Neural progenitor cell (in vitro differentiated cells): ENCODE measurements at places on chromosomes 7 and 10. TPM values are rescaled to one million over a fixed set of nuclear protein-coding genes. Genes with fewer than 3 reads are reported as not detected.
A peak's percentile ranks its signal among the peaks of the same experiment; 100 is the strongest.

- DNase-seq = no peak
- no peaks in the 10 kb centered on the region for H3K36me3 ChIP-seq
Measured at GRCh38 chr10:83691791-83692596, 447.3 kb upstream of the GHITM start.

DNA sequence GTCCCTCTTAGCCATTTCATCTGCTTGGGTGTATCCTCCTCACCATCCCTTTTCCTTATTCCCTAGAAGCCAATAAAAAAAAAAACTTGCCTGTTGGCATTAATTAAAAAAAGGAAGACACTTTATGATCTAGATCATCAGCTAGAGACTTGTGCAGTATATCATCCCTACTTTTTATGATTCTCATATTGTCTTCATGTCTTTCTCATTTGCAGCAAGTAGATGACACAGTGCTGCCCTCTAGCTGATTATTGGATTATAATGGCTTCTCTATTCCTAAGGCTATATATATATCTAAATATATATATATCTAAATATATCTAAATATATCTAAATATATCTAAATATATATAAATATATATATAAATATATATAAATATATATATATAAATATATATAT is 272.4 kb upstream of the LRGUK start:
- DNase-seq = peak; percentile 18
- H3K36me3 ChIP-seq = no peaks in the 10 kb centered on the region
- peaks cover 10% of the 10 kb centered on the region for H3K4me1 ChIP-seq
- no peaks in the 10 kb centered on the region for H3K27me3 ChIP-seq
- H3K4me3 ChIP-seq = no peak overlapping the region

GRCh38 chr10:128169811-128170379 is 43.7 kb upstream of the MKI67 start:
- H3K27me3 ChIP-seq = no peaks in the 10 kb centered on the region
- H3K27ac ChIP-seq = no peak overlapping the region
- no peak overlapping the region for H3K4me3 ChIP-seq

GRCh38 chr7:33900501-33900900 is 4.8 kb upstream of the BMPER start:
- H3K36me3 ChIP-seq = no peaks in the 10 kb centered on the region
- no peak overlapping the region for H3K4me3 ChIP-seq
- H3K27me3 ChIP-seq = peaks cover 33% of the 10 kb centered on the region
- peaks cover 10% of the 10 kb centered on the region for H3K4me1 ChIP-seq
- H3K27ac ChIP-seq = no peak overlapping the region
- no peak for DNase-seq

DNA sequence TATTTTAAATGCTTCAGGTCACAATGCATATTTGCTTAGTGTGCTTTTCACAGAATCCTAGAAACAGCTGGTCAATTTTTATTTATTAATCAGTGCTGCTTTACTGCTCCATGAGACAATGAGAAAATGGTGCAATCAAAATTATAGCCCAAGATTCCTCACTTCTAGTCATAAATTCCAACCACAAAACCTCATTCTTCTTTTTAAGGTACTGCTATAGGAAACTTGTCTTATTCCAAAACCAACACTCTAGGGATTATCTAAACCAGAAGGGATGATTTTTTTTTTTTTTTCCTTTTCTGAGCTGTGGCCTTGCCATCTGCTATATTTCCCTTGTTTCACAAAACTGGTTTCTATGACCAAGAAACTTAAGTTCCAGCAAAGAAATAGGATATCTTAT is 64.0 kb upstream of the SEMA3A start:
- H3K4me1 ChIP-seq = no peaks in the 10 kb centered on the region
- H3K36me3 ChIP-seq = no peaks in the 10 kb centered on the region
- H3K27ac ChIP-seq = no peak overlapping the region
- DNase-seq = no peak
- H3K27me3 ChIP-seq = no peaks in the 10 kb centered on the region

GRCh38 chr7:132029369-132030085 is 473.1 kb upstream of the PODXL start:
- H3K27ac ChIP-seq = no peak overlapping the region
- H3K27me3 ChIP-seq = no peaks in the 10 kb centered on the region
- H3K4me3 ChIP-seq = no peak overlapping the region
- H3K4me1 ChIP-seq = peaks cover 8% of the 10 kb centered on the region

DNA sequence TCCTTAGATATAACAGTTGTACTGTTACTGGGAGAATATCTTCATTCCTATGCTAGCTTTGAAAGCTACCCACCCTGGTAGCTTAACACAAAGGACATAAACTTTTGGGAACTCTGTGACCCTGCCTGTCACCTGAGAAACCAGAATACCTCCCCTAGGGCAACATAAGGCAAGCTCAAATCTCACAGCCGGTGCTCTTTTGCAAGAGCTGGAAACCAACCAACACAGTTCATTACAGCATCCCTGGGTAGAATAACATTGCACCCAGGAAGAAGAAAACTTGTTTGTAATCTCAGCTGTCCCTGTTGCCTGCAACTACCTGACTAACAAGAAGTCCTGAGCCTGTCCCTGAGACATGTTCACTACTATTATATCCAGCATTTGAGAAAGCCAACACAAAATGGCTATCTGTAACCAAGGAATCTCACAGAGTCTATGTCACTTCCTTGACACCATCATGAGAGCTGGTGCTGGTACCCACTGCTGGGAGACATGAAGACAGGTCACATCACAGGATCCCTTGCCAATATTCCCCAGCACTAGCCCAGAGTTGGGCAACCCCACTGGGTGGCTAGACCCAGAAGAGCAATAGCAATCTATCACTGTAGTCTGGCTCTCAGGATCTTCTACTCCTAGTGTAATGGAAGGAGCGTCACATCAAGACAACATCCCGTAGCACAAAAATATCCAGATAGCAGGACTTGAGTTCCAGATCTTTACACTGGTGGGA is 31.3 kb downstream of the AKR1C3 start:
- DNase-seq = no peak
- no peaks in the 10 kb centered on the region for H3K4me1 ChIP-seq
- H3K27me3 ChIP-seq = no peaks in the 10 kb centered on the region
- H3K36me3 ChIP-seq = no peaks in the 10 kb centered on the region

DNA sequence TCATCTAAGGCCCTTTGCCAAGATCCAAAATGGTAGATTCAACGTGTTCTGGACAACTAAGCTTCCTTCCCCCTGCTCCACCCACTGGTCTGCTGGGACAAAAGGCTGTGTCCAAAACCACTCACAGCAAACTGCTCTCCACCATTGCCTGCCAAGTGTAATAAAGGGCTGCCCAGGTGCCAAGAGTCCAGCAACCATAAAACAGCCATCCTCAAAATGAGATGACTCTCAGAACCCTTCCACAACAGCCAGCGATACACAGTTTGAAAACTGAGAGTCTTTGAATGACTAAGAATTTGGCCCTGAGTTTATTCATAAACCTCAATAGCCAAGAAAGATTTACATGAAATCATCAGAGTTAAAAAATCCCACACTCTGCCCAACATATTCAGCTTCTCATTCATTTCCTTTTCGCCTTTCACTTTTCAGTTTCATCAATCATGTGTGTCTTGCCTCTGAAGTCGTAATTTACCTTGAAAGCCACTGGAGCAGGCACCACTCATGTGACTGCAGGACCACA is 658.1 kb upstream of the MGMT start:
- H3K4me1 ChIP-seq = no peaks in the 10 kb centered on the region
- no peaks in the 10 kb centered on the region for H3K27me3 ChIP-seq
- H3K36me3 ChIP-seq = no peaks in the 10 kb centered on the region
- no peak overlapping the region for H3K27ac ChIP-seq
- H3K4me3 ChIP-seq = no peak overlapping the region
- no peak for DNase-seq

GRCh38 chr7:147861058-147861716 is 729.4 kb upstream of the C7orf33 start:
- H3K4me1 ChIP-seq = no peaks in the 10 kb centered on the region
- no peak overlapping the region for H3K4me3 ChIP-seq
- DNase-seq = no peak
- H3K27me3 ChIP-seq = no peaks in the 10 kb centered on the region

DNA sequence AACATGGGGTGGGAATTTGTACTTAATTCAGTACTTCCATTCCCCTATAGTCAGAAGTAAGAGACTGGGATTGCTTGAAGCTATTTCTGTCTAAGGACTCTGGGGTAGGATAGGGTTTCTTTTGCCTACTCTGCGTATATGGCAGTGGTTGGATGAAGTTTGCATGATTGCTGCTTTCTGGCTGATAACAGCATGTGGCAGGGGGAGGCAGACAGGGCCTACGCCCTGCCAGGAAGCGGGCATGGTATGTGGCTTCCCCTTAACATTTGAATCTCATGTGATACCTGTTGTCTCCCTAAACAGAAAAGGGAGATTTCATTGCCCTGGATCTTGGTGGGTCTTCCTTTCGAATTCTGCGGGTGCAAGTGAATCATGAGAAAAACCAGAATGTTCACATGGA is 57.1 kb downstream of the TACR2 start:
- no peak for DNase-seq
- no peaks in the 10 kb centered on the region for H3K36me3 ChIP-seq
- no peaks in the 10 kb centered on the region for H3K27me3 ChIP-seq
- H3K4me1 ChIP-seq = no peaks in the 10 kb centered on the region
- H3K4me3 ChIP-seq = no peak overlapping the region

GRCh38 chr10:130929422-130930325 is 381.8 kb downstream of the TCERG1L start:
- H3K4me3 ChIP-seq = no peak overlapping the region
- H3K36me3 ChIP-seq = no peaks in the 10 kb centered on the region
- no peak for DNase-seq

DNA sequence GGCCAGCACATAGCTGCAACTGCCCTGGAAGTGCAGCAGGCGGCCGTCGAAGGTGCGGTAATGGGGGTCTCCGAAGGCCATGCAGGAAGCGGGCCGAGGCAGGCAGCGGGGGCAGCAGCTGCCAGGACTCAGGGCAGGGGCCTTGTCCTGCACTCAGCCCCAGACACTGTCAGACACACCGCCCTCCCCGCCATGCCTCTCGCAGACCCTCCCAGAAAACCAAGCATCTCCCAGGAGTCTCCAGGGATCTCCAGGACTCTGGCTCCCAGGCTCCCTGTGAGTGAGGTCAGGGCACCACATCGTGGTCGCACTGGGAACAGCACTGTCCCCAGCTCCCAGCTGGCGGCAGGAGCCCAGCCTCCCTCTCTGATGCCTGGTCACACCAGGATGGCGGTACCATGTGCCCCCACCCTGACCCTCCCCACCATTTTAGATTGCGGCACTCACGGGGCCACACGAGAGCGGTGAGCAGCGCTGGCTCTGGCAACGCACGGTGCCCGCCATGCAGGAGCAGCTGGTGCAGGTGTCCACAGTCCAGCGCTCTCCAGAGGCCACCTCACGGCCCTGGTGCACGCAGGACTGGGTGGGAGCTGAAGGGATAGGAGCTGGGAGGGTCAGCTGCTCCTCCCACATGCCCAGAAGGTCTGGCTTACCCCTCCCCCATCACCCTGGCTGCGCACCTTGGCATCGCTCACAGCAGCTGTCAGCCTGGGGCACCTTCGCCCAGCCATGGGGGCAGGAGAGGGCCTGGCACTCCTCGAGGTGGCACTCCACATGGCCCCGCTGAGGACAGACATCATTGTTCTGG is 17.5 kb downstream of the ATP6V1F start:
- no peak overlapping the region for H3K4me3 ChIP-seq
- H3K27me3 ChIP-seq = no peaks in the 10 kb centered on the region
- no peaks in the 10 kb centered on the region for H3K36me3 ChIP-seq
- peaks cover 3% of the 10 kb centered on the region for H3K4me1 ChIP-seq
- H3K27ac ChIP-seq = no peak overlapping the region
- DNase-seq = peak; percentile 90

DNA sequence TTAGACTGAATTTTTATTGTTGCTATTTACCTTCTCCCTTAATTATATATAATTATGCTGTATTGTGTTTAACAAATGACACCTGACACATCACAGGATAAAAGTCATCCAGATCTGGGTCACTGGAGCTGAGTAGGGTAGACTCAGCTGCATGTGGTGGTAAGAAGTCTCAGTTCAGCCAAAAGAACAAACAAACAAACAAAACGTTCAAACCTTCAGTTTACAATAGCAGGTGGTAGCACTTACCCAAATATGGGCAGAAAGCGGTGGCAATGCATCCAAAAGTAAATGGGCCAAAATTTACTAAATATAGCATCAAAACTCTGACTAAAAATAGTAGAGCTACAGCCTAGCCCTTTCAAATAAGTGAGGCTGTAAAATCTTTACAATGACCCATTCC is 42.2 kb downstream of the ZWINT start:
- no peaks in the 10 kb centered on the region for H3K27me3 ChIP-seq
- no peak overlapping the region for H3K4me3 ChIP-seq
- DNase-seq = no peak

DNA sequence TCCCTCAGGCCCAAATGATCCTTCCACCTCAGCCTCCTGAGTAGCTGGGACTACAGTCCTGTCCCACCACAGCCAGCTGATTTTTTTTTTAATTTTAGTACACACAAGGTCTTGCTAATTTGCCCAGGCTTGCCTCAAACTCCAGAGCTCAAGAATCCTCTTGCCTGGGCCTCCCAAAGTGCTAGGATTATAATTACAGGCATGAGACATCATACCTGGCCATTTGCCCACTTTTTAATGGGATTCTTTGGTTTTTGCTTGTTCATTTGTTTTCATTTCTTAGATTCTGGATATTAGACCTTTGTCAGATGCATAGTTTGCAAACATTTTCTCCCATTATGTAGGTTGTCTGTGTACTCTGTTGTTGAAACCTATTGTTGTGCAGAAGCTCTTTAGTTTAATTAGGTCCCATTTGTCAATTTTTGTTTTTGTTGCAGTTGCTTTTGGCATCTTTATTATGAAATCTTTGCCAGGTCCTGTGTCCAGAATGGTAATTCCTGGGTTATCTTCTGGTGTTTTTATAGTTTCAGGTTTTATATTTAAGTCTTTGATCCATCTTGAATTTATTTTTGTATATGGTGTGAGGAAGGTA is 95.2 kb downstream of the GLCCI1 start:
- peaks cover 11% of the 10 kb centered on the region for H3K4me1 ChIP-seq
- no peak overlapping the region for H3K27ac ChIP-seq
- no peak for DNase-seq
- H3K36me3 ChIP-seq = peaks cover 17% of the 10 kb centered on the region
- no peak overlapping the region for H3K4me3 ChIP-seq

GRCh38 chr7:35241884-35242283 is 12.0 kb downstream of the TBX20 start:
- H3K27ac ChIP-seq = no peak overlapping the region
- H3K36me3 ChIP-seq = no peaks in the 10 kb centered on the region
- H3K4me1 ChIP-seq = no peaks in the 10 kb centered on the region
- peaks cover 51% of the 10 kb centered on the region for H3K27me3 ChIP-seq
- H3K4me3 ChIP-seq = no peak overlapping the region
- DNase-seq = peak; percentile 49

DNA sequence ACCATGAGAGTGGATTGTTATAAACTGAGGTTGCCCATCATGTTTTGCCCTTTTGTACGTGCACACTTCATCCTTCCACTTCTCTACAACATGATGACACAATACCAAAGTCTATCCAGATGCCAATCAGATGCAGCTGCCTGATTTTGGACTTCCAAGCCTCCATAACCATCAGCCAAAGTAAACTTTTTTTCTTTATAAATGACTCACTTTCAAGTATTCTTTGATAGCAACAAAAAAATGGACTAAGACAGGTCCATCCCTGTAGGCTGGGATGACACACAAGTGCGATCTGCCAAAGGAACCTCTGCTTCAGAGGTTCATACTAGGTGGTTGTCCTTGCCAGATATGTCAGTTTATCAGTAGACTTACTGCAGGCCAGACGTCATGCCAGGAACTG is 320.2 kb upstream of the FZD1 start:
- H3K4me1 ChIP-seq = peaks cover 17% of the 10 kb centered on the region
- no peak for DNase-seq
- no peak overlapping the region for H3K4me3 ChIP-seq
- no peaks in the 10 kb centered on the region for H3K27me3 ChIP-seq

Gene OR2A5
- not detected in 2 replicates for total RNA-seq

Gene TAS2R41
- total RNA-seq = not detected in 2 replicates

Gene ADO
- 28.1 and 36.2 TPM in 2 replicates for total RNA-seq

Gene PNLIPRP1
- not detected in 2 replicates for total RNA-seq

Gene A1CF
- total RNA-seq = not detected in 2 replicates

Gene GARIN1A
- 0.43 TPM in 1 of 2 replicates, not detected in the other for total RNA-seq

Gene OR2A14
- not detected in 2 replicates for total RNA-seq
